ENCODE measurements at places on chromosomes 12 and 14.

- no peak for DNase-seq
These were observed 60.9 kb downstream of the ELK3 start for GRCh38 chr12:96255077-96255476.

DNA sequence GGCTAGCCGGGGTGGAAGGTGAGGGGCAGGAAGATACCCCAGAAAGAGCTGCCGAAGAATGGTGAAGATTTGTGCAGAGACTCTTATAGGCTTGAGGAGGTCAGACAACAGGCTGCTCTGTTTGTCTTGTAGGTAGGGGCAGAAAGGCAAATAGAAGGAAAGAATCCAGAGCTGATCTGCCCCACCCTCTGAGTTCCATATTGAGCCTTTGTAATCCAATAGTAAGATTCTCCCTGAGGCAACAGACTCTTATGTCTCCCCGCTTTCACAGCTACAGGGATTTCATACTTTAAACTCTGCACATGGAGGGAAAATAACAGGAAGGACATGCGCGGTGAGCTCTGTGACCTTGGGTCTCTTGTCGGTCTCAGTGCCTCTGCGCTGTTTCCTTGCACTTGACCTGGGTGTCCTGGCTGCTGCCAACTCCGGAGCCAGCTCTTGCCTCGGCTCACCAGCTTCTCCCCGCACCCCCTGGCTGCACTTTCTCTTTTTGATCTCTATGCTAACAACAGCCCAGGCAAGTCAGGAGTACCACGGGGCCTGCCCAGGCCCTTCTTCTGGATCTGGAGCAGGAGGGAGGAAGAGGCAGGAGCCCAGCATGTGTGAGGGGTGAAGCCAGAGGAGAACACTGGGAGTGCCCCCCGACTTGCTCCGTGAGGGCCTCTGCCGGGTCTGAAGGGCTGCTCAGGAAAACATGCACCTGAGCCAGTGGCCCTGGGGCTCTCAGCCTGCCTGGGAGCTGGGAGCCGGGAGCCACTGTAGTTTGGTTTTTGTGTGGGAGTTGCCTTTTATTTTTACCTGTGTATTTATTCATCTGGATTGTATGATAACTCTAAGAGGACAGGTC lies 75.8 kb downstream of the PPP1R36 start:
- DNase-seq: no peak

GRCh38 chr12:42981379-42981778 lies 391.8 kb upstream of the PRICKLE1 start:
- no peak for DNase-seq

GRCh38 chr14:52835122-52835903 lies 43.9 kb upstream of the GNPNAT1 start:
- no peak for DNase-seq

DNA sequence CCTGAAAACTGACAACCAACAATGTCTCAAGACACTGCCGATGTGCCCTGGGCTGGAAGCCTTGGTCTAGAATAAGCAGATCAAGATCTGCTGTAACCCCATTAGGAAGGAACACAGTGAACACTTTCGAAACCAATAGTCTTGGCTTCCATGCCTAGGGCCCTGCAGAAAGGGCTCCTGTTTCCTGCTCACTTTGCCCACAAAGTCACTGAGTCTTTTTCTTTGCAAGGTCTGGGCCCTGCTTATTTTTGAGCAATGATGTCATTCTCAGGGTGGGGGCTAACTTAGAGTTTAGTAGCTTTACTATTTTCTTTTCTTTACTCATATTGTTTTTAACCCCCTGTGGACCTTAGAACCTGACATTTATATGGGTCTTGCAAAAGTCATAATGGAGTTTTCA lies 704.2 kb upstream of the TMEM132C start:
- DNase-seq: no peak

DNA sequence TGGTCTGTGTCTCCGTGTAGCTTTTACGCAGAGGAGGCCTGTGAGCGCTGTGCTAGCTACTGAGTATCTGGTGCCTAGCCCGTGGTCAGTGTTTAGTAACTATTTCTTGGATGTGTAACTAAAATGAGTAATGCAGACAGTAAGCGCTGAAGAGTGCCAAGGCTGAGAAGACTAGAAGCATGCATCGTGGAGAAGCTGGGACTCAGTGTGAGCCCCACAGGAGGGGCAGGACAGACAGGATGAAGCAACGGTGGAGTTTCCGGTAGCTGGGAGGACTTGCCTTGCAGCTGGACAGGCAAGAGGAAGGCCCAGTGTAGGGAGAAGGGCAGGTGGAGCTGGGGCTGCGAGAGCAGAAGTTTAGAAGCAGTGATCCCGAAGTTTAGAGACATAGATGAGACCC lies 233.4 kb upstream of the FKBP4 start:
- no peak for DNase-seq

GRCh38 chr12:30962047-30962446 lies 35.5 kb downstream of the TSPAN11 start:
- no peak for DNase-seq

- no peak for DNase-seq
These were observed 536.8 kb upstream of the ATP2B1 start for GRCh38 chr12:90245391-90245790.

- no peak for DNase-seq
These were observed 185.4 kb downstream of the ALG10B start for GRCh38 chr12:38501991-38502390.

- DNase-seq: no peak
These were observed 65.7 kb downstream of the TBX5 start for GRCh38 chr12:114340231-114340630.

Data from stimulated activated CD8-positive, alpha-beta memory T cell treated with anti-CD3 and anti-CD28 coated beads, Interleukin-4, amount 100 ng/mL, for 1 hour (primary cell).